ENCODE measurements at places on chromosomes 6 and 20.

GRCh38 chr20:50434653-50435396, 75.4 kb upstream of the PTPN1 start:
- no peak for DNase-seq

GRCh38 chr6:3335169-3335568, 76.4 kb downstream of the PSMG4 start:
- DNase-seq = no peak

DNA sequence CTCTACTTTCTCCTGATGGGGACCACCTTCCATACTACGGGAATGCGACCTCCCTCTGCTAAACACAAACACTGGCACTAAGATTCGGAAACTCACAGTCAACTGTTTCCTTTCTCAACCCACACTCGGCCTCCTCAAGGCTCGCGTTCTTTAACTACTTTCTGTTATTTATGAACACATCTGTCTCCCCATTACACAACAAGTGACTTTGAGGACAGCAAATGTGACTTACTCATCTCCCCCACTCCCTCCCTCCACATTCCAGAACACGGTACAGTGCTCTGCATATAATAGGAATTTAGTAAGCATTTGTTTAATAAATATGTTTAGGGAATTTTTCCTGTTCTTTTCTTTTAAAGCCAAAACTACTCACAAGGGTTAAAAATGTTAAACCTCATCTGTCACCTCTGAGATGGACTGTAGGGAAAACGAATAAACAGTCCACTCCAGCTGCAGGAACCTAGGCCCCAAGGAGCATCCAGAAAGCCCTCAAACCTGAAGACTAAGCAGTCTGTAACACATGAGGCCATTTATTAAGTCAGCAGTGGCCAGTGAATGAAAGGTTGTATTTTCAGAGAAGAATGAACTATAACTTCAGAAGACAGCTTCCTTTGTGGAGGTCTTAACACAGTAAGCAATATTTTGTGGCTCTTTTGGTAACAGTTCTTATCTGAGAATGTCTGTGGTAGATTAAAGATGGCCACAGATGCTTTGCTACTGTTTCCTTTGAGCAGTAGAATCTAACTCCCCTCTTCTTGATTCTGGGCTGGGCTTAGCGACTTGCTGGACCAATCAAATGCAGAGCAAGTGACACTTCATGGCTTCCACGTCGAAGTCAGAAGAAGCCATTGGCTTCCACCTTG, 209.6 kb upstream of the DTNBP1 start:
- DNase-seq = no peak

- no peak for DNase-seq
These were observed 69.7 kb downstream of the CBLN4 start for GRCh38 chr20:55935448-55936208.

DNA sequence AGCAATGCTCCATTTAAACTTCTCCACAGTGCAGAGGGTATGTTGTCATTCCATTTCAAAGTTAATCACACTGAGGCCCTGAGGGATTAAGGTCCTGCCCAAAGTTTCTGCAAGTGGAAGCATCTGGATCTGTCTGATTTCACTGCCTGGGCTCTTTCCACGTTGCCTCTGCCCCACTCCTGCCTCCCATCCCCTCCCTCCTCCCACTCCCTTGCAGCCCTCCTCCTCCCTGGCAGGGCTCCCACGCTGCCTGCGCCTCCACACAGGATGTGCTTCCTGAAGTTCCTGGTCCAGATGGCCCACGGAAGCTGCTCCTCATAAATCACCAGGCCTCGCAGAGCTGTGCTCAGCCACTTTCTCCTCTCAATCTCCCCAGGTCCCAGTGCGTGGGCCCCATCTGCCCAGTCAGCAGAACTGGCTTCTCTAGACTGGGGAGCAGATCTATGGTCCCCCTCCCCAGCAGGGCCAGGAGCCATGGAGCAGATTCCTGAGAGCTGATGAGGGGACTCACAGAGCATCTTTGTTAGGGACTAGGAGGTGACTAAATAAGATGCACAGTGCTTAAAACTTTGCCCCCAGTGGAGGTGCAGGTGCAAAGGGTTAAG, 65.4 kb upstream of the MAFB start:
- no peak for DNase-seq

- no peak for DNase-seq
These were observed 238.9 kb downstream of the ERMARD start for GRCh38 chr6:169990095-169991030.

DNA sequence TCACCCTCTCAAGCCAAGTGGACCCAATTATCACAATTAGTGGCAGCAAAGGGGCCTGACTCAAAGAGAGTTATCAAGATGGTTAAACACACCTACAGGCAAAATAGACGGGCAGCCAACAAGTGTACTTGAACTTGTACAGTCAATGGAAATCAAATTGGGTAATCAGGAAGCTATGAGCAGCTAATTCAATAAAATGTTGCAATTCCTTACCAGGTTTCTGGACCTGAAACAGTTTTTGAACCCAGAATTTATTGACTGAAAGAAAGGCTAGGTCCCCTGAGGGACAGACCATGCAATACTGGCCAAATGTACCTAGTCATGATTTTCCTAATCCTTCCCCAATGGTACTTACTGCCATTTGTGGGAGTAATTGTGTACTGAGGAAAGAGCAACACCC, 679.8 kb downstream of the EPM2A start:
- DNase-seq = no peak

- no peak for DNase-seq
These were observed 45.2 kb upstream of the RALY start for GRCh38 chr20:33948480-33948879.

DNA sequence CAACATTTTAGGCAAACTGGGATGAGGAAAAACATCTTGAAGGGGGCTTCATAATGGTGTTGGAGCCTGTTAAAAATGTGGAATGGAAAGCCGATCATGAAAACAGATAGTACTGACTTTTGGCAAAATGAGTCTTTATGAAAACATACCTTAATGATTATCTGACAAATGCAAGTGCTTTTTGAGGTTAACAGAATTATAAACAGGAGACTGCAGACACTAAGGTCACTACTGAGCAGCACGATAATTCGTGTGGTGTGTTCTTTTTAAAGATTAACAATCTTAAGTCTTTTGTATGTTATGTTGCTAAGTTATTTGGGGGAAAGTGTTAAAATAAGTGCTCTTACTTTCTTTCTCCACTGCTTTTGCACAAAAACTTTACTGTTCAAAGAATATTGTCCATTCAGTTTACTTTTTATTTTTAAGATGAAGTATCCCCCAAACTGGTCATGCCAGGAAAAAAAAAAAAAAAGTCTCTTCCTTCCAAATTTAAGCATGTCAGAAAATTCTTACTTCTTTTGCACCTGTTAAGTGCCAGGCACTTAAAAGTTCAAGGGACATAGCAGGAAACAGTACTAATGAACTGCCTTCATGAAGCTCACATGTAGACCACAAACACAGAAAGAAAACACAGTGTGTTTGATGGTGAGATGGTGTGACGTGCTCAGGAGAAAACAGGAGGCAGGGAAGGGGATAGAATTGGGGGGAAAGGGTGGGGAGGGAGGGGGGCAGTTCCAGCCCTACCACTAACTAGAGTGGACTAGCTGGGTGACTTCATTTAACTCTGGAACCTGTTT, 73.2 kb downstream of the CDYL start:
- no peak for DNase-seq

DNA sequence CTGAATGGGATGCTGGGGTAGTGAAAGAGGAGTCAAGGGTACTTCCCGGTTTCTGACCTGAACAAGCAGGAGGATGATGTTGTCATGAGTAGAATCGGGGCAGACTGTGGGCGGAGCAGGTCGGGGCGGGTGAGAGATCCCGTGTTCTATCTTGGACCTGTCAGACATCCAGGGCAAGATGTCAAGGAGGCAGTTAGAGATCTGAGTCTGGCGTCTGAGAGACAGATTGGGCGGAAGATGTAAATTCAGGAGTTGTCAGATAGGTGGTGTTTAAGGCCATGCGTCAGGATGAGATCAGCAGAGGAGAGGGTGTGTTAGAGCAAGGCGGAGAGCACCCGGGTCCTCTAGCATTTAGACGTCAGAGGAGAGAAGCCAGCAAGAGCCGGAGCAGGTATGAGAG, 115.5 kb downstream of the DLGAP4 start:
- no peak for DNase-seq

GRCh38 chr6:101931766-101932165, 538.3 kb downstream of the GRIK2 start:
- no peak for DNase-seq

DNA sequence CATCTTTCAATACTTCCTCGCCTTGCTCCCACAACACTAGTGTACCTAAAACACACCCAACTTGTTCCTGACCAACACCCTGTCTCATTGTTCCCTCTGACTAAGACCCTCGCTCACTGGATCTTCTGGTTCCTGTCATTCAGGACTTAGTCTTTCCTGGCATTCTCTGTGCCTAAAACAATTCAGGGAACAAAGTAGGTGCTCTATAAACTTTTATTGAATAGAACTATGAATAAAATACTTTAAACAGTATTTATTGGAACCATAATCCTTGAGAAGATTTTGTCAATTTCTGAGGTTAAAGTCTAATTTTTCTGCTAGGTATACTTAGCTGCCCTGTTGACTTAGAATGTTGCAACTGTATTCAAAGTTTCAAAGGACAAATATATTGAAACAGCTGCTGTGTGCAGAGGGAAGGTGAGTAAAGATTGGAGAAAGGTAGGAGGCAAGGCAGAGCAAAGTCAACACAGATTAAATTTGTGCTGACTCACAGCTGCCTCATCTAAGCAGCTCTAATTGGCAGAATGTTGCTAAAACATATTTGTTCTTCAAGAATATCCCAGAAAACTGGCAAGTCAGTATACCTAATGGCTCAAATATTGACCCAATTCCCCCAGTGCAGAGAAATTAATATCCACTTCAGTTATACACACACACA, 37.6 kb downstream of the GSTA2 start:
- DNase-seq = no peak

DNA sequence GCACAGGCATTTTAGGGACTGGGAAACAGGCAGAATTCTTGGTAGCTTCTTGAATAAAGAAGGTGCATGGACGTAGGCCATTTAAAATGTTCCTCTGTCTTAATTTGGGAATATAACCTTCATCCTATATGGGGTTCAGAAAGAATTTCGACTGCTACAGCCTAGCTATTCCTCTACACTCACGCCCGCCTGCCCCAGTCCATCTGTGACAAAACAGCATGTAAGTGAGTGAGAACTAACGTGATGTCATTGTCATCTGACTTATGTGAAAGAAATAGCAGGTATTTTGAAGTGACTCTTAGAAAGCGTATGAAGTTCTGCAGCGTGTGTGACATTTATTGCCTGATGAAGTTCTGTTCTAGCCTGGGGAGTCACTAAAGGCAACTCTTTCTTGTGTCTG, 52.2 kb upstream of the SLC22A1 start:
- DNase-seq = no peak

DNA sequence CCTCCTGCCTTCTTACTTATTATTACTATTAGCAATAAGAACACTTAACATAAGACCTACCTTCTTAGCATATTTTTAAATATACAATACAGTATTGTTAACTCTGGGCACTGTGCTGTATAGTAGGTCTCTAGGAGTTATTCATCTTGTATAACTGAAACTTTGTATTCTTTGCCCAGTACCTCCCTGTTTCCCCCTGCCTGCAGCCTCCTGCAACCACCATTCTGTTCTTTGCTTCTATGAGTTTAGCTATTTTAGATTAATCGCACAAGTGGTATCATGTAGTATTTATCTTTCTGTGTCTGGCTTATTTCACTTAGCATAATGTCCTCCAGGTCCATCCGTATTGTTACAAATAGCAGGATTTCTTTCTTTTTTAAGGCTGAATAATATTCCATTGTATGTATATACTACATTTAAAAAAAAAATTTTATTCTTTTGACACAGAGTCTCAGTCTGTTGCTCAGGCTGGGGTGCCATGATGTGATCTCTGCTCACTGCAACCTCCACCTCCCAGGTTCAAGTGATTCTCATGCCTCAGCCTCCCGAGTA, 4.4 kb downstream of the C6orf89 start:
- no peak for DNase-seq

GRCh38 chr6:132752255-132752654, 5.4 kb downstream of the VNN2 start:
- no peak for DNase-seq

- DNase-seq = no peak
These were observed 289.6 kb downstream of the PREX1 start for GRCh38 chr20:48538058-48538825.

- DNase-seq = no peak
These were observed 237.5 kb downstream of the ATXN1 start for GRCh38 chr6:16523606-16524379.

- DNase-seq = no peak
These were observed 32.9 kb downstream of the FILIP1 start for GRCh38 chr6:75460681-75461080.

DNA sequence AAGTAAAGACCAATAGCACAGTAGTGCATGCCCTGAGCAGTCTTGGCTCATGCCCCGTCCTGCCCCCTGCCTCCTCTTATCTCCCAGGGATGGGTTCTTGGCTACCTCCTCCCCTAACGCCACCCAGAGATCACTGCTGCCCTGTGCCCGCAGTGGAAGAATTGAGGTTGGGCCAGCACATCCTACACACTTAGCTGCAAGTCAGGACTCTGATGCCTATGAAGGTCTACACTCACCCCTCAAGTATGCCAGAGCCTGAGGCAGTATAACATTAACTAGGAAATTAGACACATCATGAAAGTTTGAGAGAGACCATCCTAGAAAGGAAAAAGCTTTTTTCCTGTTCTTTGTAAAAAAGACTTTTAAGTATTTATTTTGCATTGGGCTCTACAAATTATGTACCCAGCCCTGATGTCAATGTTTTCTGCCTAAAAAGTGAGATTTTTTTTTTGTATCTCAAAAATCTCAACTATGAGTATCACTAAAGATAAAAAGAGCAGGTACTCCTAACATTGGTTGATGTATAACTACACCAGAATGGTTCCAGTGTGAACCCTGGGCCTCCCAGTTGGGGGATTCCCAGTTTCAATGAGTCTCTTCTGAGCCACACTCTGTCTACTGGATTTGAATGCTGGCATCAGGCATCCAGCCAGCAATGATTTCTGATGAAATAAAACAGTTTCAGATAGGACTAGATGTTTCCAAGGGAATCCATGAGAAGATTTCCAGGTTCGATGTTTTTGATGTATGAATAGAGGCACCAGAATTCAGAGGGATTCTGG, 115.4 kb downstream of the ISM1 start:
- no peak for DNase-seq

- DNase-seq = no peak
These were observed at the start of gene PTCHD4 for GRCh38 chr6:48111143-48111506. PTCHD4 (minus strand) TSS chr6:48111197; CDS start chr6:48068957, 42,240 bp downstream.

Measured in NCI-H1694 (cell line).